Upper lobe of left lung (tissue), 6 donors: ENCODE measurements at places on chromosomes 7 and 10. TPM values are rescaled to one million over a fixed set of nuclear protein-coding genes. Genes with fewer than 3 reads are reported as not detected.
A peak's percentile ranks its signal among the peaks of the same experiment; 100 is the strongest.

GRCh38 chr10:11325817-11326216, 285.6 kb downstream of the USP6NL start:
- no peak overlapping the region for H3K27ac ChIP-seq
- no peaks in the 10 kb centered on the region for H3K27me3 ChIP-seq
- no peak for DNase-seq
- peaks cover 51% of the 10 kb centered on the region for H3K36me3 ChIP-seq
- H3K4me3 ChIP-seq, result no peak overlapping the region

- no peak for DNase-seq
- H3K4me3 ChIP-seq, result no peak overlapping the region
- H3K36me3 ChIP-seq, result no peaks in the 10 kb centered on the region
- H3K4me1 ChIP-seq, result no peaks in the 10 kb centered on the region
- no peak overlapping the region for H3K27ac ChIP-seq
Measured at GRCh38 chr10:124185084-124185483, 91.7 kb upstream of the CHST15 start.

- no peaks in the 10 kb centered on the region for H3K4me1 ChIP-seq
- no peaks in the 10 kb centered on the region for H3K27me3 ChIP-seq
- peak; percentile 82 for DNase-seq
- no peak overlapping the region for H3K27ac ChIP-seq
- H3K36me3 ChIP-seq, result no peaks in the 10 kb centered on the region
Measured at GRCh38 chr10:43667761-43668386, 19.2 kb upstream of the ZNF32 start.

Gene BRAT1
- total RNA-seq, result 30.7 TPM

Gene LRRN3
- 0.89 TPM for total RNA-seq
